Stimulated activated CD4-positive, alpha-beta T cell treated with anti-CD3 and anti-CD28 coated beads, TNF-alpha, amount 100 ng/mL, for 4 hours (primary cell): ENCODE measurements at places on chromosomes 6 and 20.

- peak; percentile 4 for DNase-seq
These were observed 548 bp downstream of the AGPAT4 start for GRCh38 chr6:161273274-161273751.

DNA sequence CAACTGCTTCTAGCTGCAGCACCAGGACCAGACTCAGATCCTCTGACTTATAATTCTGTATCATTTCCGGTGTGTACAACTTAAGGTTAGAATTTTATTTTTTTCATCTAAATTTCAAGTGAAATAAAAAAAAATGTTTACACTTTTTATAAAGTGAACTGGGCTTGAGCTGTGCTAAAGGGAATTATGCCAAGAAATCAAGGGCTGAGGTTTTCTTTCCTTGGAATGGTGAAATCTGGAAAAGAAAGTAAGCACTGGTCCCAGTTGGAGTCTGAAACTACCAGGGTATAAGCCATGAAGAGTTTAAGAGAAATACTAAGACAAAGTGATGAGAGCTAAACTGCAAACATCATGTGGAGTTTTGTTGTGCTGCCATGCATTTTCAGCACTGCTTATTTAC lies 21.7 kb upstream of the FYN start:
- no peak for DNase-seq

- no peak for DNase-seq
These were observed 307.6 kb upstream of the MAP3K7 start for GRCh38 chr6:90894285-90895130.

DNA sequence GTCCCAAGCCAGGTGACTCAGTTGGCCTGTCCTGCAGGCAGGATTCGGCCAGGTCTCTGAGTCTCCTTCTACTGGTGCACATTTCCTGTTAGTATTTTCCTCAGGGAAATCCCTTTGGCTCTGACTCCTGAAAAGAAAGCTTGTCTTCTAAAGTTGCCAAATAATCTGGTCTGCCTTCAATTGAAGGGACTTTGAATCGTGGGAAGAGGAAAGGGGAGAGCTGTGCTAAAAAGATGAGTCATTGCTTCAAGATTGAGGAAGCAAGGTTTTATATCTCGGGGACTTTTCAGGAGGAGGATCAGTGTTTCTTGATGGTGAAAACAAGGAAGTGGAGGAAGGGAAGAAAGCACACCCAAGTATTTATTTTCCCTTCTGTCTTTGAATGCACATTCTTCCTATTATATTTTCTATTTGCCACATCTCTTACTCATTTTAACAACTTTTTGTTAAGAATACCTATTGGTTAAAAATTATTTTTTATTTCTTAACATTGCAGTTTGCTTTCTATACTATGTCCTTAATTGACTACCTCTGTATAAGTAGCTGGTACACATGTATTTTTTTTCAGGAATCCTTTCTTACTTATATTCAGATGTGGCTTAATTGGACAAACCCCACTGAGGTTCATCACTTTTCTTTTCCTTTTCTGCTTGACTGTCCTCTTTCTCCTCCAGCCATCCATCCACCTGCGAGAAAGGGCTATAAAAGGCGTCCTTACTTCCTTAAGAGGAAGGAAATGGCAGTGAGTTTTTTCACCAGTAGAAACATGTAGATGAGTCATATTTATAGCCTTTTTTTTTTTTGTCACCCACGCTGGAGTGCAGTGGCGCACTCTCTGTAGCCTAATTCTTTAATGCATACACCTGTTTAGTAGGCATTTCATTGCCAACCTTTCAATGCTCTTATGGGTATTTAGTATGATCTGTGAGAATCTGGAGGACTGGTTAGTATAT lies 15.0 kb upstream of the IFNGR1 start:
- DNase-seq = no peak

DNA sequence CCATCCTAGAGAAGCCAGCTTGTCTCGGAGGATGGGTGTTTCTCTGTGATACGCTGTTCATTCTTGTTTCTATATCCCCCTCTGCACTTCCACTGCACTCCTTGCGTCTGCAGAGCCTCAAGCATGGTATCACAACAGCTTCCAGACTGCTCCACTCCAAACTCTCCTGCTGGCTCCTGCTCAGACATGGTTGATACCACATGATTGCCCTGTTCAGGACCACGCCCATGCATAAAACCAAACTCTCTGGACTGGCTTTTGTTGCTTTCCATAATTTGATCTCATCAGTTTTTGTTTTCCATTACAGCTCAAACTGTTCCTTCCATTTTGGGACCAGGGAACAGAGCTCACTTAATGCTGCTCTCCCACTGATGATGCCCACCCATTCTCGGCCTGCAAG lies 30.0 kb upstream of the SMIM29 start:
- no peak for DNase-seq

- DNase-seq = no peak
These were observed 58.2 kb upstream of the IL20RA start for GRCh38 chr6:137102851-137103492.

DNA sequence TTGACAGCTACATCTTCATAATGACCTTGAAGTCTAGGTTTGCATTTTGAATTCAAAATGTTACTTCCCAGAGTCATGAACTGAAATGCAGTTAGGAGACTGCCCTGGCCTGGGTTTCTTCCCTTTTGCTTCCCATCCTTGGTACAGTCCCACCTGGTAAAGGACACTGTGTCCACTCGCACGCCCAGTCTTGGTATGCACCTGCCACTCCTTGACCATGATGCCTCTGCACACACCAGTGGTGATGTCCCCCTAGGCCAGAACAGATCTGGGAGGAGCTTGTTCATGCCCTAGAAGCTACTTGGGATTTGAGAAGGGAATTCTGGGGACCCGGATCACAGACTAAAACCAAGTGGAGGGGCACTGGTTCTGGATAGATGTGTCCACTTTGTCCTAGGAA lies 3.6 kb downstream of the PPP1R14C start:
- no peak for DNase-seq

DNA sequence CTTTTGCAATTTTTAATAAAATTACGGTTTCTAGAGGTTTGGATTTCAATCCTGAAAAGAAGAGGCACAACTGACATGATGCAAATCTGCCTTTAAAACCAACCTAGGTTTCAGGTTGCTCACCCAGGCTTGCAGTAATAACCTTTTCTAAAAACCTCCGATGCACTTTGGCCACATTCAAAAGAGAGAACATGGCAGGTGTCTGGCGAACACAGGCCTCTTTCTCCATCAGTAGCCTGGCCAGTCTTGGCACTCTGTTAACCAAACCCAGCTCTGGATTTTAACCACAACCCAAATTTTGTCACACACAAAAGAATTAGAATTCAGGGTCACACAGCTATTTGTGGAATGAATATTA lies 55.8 kb upstream of the MAFB start:
- no peak for DNase-seq

- no peak for DNase-seq
These were observed 41.6 kb upstream of the LYRM2 start for GRCh38 chr6:89680150-89680549.

DNA sequence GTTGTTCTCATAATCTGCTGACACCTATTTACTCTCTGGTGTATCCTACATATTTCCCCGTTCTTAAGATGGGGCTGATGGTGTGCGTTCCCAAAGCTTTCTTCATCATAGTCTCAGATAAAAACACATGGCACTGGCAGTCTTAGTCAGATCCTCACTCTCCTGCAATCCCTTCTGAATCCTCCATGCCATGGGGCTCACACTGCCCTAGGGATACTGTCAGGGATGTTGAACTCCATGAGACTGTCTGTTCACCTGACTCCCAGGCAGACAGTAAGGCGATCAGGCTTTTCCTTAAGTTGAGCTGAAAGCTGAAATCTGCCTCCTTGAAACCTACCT lies 76.0 kb downstream of the SLX4IP start:
- no peak for DNase-seq

GRCh38 chr6:158481690-158482473 lies 78.0 kb upstream of the TMEM181 start:
- DNase-seq = no peak

DNA sequence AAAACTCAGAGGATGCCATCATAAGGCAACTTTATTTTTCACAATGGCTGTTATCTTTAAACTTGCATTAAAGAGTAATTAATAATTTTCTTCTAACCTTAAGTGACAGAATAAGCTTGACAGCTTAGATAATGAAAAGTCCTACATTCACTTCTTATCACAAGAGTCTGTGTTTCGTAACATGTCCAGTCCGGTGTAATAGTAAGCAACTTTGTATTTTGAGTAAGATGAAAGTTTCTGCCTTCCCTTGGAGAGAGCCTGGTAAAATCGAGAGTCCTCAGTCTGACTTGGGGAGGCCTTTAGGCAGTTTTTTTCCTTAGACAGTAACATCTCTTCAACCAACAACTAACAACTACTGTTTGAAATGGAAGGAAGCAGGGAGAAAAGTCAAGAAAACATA lies 195.6 kb downstream of the GRM1 start:
- no peak for DNase-seq

DNA sequence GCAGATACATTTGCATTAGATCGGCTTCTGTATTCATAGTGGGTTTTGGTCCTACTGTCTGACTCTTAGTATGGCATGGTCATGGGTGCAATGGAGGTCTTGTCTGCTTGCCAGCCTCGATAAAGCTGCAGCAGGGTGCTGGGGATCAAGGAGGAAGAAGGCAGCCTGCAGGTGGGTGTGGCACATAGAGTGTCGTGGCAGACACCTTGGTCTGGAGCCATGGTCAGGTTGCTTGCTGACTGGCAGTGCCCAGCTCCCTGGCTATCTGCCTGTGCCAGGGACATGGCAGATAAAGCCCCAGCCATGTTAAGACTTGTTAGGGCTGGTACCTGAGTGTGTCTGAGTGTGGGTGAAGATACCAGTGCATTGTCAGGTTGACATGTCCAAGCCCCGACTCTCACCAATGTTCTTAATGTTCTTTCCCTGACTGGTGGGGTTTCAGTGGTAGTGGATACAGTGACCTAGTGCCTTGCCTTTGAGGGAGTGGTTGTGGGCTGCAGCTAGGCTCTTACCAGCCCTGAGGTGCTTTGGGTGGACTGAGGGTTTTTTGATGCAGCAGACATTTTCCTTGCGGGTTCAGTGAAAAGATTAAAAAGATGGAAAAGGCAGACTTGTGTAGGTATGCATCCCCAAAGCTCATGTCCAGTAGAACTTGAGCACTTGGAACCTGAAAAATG lies 1.8 kb downstream of the FAM83D start:
- no peak for DNase-seq

GRCh38 chr6:162307865-162308264 lies 419.7 kb downstream of the PRKN start:
- no peak for DNase-seq

GRCh38 chr6:2396846-2397630 lies 151.6 kb upstream of the GMDS start:
- no peak for DNase-seq

DNA sequence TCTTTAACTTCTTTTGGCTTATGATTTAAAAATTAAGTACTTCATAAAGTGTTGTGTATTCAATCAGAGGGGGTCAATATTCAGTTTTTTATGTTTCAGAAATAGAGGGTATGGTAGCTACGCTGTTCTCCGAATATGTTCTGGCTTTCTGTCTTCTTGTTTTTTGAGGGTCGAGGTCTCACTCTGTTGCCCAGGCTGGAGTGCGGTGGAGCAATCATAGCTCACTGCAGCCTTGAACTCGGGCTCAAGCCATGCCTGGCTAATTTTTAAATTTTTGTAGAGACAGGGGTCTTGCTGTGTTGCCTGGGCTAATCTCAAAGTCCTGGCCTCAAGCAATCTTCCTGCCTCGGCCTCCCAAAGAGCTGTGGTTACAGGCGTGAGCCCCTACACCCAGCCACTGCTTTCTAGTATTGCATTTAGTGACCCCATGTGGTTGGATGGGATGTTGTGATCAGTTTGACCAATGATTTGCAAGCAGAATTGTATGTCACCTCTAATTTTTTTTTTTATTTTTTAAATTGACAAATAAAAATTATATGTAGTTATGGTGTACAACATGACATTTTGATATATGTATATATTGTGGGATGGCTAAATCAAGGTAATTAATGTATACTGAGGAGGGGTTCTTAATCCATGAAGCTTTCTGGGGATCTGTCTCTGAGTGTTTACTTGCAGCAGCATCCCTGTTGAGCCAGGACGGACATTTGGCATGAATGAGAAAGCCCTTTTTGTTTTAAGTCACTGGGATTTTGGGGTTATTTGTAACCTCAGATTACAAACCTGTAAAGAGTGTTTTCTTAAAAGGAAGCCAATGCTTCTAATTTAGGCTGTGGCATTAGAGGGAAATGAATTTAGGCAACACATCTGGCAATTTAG lies 38.5 kb upstream of the DEK start:
- DNase-seq = no peak

DNA sequence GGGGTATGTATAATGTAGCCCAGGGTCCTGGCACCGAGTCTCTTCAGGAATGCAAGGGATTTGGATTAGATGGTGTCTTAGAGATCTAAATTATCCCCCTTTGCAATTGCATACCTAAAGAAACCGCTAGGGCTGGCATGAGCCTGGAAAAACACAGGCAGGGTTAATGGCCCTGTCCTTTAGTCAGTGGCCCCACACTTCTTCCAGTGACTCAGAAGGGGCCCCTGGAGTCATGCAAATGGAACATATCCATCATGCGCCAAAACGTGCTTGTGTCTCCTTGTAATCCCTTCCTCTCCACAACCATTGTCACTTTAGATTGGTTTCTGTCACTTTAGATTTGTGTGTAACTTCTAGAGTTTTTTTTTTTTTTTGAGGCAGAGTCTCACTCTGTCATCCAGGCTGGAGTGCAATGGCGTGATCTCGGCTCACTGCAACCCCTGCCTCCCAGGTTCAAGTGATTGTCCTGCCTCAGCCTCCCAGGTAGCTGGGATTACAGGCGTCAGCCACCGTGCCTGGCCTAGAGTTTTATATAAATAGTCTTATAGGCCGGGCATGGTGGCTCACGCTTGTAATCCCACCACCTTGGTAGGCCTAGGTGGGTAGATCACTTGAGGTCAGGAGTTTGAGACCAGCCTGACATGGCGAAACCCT lies 8.7 kb upstream of the MYBL2 start:
- DNase-seq = no peak

DNA sequence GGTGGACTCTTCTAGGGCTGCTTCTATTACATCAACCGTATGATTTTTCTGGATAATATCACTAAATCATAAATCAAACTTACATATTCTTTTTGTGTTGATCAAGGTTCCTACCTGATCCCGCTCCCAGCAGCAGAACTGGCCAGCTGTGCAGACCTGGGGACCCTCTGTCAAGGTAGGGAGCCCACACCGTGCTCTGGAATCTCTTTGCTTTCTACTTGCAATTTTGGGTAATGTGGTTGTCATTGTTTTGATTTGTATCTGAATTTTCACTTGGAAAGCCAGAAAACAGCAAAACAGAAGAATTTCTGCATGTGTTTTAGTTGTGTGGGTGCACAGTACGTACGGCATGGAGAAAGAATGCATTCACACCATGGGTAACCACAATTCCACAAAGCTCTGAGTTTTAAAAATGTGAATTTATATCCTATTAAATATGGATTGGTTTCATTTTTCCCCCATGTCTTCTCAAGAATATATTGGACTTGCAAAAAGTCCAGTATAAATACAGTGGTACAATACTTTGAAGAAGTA lies 80.1 kb downstream of the ADGRG6 start:
- DNase-seq = no peak

- no peak for DNase-seq
These were observed 48.1 kb downstream of the ERMARD start for GRCh38 chr6:169799474-169799926.

GRCh38 chr6:156311291-156311690 lies 465.9 kb upstream of the ARID1B start:
- no peak for DNase-seq

GRCh38 chr20:19631410-19631809 lies 126.6 kb upstream of the RIN2 start:
- no peak for DNase-seq

- no peak for DNase-seq
These were observed 3.1 kb downstream of the TRAPPC3L start for GRCh38 chr6:116542426-116542825.
